ENCODE measurements at places on chromosomes 4 and X.

- DNase-seq, result peak; percentile 73
Observed at GRCh38 chrX:41148553-41148952, 63.3 kb downstream of the USP9X start.

- peak; percentile 37 for DNase-seq
Observed at GRCh38 chr4:40228497-40229365, 31.9 kb downstream of the RHOH start.

GRCh38 chrX:54208531-54208930 lies 25.5 kb upstream of the FAM120C start:
- no peak for DNase-seq

GRCh38 chr4:163542275-163542674 lies 47.8 kb downstream of the TMA16 start:
- no peak for DNase-seq

DNA sequence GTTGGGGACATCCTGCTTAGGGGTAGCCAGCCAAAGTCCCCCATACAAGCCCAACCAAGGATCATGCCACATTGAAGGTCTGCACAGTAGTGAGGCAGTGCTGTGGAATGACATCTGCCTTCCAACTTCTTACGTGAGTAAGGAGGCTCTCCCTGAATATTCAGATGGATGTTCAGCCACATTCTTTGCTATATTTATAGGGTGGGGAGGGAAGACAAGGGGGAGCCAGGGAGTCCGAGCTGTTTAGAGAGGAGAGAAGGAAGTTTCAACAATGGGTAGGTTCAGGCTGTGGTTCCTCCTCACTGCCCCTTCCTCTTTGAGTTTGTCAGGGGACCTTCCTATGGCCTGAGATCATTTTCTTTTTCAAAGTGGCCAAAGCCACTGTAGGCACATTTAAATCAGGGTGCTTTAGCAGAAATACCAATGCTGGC lies 29.8 kb downstream of the MSN start:
- no peak for DNase-seq

Measured in lung microvascular endothelial cell (primary cell).